SK-N-SH treated with all-trans-retinoic acid at 6 μM for 48 hours (cell line): ENCODE measurements at places on chromosomes 12 and 14.

GRCh38 chr12:113893221-113893620, 72.9 kb downstream of the RBM19 start:
- no peak for ATAC-seq

DNA sequence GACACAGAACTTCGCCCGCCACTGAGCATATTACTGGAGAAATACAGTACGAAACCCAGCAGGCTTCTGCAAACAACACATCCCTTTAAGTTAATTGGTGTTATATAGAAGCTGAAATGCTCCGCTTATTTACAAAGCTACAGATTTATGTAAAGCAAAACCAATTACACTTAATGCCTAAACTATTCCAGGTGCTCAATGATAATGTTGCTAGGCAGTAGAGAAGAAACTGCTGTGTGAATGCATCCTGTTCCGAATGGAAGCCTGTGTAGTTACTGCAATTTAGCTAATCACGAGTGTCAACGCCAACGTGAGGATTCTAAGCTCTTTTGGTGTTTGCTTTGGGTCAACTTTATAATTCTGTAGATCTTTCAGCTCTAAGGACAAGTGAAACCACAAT, 89.8 kb downstream of the SLC15A5 start:
- ATAC-seq, result no peak

DNA sequence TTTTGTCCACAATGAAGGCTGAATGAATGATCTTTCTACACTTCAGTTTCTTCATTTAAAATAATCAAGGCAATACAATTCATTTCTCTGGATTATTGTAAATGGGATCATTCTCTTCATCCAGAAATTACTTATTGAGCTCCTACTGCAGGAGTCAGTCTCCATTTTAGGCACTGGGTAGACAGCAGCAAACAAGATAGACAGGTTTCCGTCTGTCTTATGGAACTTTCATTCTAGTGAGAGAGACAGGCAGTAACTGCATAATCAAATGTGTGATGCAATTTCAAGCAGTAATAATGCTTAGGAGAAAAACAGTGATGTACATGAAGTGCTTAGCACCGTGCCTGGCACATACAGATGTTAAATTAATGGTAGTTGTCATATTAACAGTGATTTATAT, 118.9 kb downstream of the SUDS3 start:
- ATAC-seq, result no peak

GRCh38 chr14:101927859-101928258, 36.5 kb upstream of the DYNC1H1 start:
- ATAC-seq, result peak; percentile 86

DNA sequence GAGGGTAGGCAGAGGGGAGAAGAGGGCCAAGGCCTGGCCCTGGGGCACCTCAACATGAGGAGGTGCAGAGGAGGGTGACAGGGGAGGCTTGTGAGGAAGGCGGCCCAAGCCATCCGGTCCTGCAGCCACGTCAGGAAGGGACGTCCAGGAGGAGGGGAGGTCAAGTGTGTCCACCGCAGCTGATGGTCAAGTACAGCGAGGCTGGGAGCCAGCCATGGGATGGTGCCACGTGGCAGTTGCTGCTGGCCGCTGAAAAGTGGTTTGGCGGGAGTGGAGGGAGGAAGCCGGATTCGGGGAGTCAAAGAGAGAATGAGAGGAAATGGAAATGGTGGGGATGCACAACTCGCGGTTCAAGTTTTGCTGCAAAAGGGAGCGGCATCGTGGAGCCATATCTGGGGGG, 41.2 kb downstream of the PRIMA1 start:
- no peak for ATAC-seq

GRCh38 chr14:93332397-93332852, 411 bp downstream of the BTBD7 start:
- peak; percentile 77 for ATAC-seq

DNA sequence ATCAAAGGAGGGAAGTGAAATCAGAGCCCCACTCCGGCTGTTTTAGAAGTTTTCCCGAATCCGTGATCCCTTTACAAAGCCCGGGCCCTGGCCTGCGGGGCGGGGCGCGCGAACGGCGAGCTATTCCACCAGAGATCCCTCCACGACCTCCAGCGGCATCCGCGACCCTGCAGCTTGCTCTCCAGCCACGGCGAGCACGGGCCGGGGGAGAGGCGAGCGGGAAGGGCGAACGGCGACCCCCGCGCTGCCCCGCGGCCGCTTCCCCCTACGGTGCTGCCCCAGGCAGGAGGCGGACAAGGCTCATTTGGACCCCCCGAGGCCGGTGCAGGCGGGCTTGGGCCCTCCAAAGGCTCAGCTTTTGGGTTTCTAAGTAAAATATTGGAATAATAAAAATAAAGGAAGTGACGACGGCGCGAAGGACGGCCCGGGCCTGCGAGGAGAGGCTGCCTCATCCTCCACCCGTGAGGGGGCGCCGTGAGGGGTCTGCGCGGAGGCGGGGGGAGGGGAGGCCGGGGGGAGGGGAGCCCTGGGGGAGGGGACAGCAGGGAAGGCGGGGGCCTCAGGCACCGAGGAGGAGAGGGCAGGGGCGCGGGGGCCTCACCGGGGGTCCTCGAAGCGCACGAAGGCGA, 613 bp downstream of the SRSF9 start:
- ATAC-seq, result peak; percentile 23

DNA sequence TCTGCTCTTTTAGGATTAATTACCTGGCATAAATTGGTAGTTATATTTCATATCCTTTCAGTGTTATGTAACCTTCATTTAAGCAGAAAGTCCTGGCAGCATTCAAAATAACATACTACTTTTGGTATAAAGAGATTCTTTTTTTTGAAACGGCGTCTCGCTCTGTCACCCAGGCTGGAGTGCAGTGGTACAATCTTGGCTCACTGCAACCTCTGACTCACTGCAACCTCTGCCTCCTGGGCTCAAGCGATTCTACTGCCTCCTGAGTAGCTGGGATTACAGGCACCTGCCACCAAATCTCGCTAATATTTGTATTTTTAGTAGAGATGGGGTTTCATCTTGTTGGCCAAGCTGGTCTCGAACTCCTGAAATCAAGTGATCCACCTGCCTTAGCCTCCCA, 9.2 kb downstream of the KTN1 start:
- ATAC-seq, result no peak

DNA sequence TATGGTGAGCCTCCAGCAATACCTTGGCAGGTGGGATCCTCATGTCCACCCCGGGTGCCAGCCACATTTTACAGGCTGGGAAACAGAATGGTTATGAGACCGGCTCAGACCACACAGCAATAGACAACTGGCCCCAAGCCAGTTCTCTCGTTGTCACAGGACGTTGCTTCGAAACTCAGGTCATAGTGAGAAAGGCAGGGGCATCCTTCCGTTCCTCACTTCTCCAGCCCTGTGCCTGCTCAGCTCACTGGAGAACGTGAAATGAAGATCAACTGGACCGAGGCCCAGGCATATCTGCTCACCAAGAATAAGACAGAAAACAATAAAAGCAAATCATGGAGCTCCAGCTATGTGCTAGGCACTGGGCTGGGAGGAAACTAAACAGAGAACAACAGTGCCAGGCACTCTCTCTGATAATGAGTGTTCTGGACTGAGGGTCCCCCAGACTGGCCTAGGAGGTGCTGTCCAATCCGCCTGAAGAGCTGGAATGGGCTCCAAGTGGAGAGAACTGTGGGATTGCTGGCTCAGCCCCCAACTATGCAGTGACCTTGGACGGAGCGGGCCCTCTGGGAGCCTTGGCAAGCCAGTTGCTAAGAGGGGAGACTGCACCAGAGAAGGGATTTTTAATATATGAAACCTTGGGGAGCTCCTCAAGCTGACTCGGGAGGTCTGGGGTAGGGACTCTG, 18.8 kb upstream of the FAIM2 start:
- ATAC-seq, result no peak; the same call in 2 of the 3 replicates

- ATAC-seq, result no peak
Measured at GRCh38 chr12:94566345-94566744, 84.0 kb downstream of the TMCC3 start.

DNA sequence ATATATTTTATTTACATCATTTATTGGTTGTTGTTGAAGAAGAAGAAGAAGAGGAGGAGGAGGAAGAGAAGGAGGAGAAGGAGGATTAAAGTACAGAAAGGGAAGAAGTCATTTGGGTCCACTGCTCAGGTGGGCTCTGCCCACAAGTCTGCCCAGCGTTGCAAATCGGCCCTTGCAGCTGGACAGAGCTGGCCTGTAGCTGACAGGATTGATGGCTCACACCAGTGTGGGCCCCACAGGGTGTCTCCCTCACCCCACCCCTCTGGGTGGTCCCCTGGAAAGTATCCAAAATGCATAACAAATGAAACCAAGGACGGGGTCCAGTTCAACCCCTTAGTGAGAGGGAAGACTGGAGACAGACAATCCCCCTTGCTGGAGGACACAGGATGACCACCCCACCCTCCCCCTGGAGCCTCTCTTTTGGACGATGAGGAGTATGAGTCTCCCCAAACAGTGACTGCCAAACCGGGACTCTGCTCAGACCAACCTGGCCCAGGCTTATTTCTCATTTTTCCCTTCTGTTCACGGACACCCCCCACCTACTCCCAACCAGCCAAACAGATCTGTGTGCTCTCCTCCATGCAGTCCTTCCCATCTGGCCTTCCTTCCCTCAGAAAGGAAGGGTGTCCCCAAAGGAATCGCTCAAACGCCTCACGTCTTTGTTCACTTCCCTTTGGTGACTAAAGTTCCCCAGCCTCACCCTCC, 17.7 kb downstream of the DPF3 start:
- ATAC-seq, result no peak

- peak; percentile 80 for ATAC-seq
Measured at GRCh38 chr12:65121049-65121955, at the start of gene WIF1. WIF1 (minus strand) TSS chr12:65121305; CDS start chr12:65121191, 114 bp downstream.

DNA sequence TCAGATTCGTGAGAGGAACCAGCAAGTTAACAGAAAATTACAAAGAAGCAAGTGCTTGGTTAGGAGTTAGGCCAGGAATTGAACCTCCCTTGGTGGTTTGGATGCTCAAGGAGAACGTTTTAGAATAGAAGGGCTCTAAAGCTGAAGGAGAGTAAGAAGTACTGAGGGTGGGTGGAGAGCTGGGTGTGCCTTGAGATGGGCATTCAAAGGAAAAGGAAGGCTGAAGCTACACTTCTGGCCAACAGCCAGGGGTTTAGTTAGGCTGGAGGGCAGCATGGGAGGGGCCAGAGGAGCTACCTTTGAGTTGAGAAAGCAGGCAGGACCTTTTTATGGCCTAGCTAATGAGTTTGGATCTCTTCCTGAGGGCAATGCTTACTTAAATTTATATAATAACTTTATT, 421.2 kb downstream of the CCDC91 start:
- no peak for ATAC-seq

- ATAC-seq, result peak; percentile 5; the same call in 1 of the 3 replicates
Measured at GRCh38 chr12:69150083-69150795, 89.1 kb upstream of the CPSF6 start.

DNA sequence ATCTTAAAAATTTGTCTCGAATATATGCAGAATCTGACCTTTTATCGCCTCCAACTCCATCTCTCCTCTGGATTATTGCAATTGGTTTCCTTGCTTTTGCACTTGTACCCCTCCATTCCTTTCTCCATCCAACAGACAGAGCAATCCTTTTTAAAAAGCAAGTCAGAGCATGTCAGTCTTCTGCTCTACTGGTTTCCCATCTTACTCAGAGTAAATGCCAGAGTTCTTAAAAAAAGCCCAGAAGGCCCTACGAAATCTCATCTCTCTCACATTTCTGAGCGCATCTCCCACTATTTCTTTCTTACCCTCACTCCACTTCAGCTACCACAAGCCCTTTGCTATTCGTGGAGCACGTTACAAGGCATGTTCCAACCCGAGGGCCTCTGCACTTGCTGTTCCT, 236.9 kb upstream of the DDHD1 start:
- no peak for ATAC-seq

DNA sequence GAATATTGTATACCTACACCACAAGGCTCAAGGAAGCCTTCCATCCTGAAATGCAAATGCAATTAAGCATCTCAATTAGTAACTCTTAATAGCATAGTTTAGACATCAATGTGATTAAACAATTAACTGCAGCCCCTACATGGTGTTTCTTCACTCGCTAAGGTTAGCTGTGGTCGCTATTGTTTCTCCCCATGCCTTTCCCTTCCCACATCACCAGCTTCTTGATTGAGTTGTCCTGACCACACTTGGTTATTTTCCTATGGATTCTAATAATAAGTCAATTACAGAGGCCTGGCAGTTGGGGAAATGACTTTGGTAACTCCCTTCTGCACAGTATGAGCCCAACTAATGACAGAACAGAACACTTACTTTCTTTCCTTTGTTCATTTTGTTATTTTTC, 265.0 kb downstream of the ADAMTS20 start:
- no peak for ATAC-seq

DNA sequence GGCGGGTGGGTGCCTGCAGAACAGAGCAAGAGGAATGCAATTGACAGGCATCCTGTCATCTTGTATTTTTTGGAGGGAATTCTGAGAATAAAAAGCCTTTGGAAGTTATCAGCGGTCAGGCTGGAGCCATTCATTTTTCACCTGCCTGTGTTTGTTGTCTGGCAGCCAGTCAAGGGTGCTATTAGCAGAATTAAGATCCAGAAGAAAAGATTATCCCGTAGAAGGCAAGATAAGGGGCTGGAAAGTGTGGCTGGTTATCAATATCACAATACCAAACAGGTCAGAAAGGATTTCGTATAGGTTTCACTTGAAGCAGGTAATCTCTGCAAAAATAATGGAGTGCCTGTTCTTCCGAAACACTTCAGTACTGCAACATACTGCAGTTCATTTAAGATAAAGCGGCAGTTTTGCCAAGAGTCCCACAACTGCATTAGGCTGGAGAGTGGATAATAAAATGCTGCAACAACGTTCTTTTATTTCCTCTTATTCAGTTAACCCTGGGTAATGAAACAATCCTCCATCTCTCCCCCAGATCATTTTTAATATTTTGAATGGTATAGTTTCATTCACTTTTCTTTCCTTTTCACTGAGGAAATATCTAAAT, 171.2 kb upstream of the CDKN3 start:
- ATAC-seq, result no peak

DNA sequence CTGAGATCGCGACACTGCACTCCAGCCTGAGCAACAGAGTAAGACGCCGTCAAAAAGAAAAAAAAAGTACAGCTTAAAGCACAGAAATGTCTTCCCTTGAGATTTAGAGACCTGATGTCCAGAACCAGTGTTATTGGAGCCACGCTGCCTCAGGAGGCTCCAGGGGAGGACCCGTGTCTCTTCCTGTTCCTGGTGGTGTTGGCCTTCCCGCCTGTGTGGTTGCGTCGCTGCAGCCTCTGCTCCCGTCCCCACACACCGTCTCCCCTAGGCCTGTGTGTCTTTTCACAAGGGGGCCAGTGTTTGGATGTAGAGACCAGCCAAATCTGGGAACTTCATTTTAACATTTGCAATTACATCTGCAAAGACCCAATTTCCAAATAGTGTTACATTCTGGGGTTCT, 8.6 kb upstream of the FBRSL1 start:
- no peak for ATAC-seq
